Stimulated activated naive CD4-positive, alpha-beta T cell (primary cell): ENCODE measurements at places on chromosomes 2 and 18.

GRCh38 chr2:146438246-146438645 lies 1406.6 kb upstream of the ACVR2A start:
- no peak for DNase-seq

GRCh38 chr18:76259096-76259495 lies 235.9 kb downstream of the ZNF516 start:
- no peak for DNase-seq

GRCh38 chr18:47184419-47185050 lies 8.4 kb upstream of the IER3IP1 start:
- peak; percentile 5 for DNase-seq

GRCh38 chr2:40554665-40555294 lies 102.9 kb upstream of the SLC8A1 start:
- DNase-seq, result no peak

DNA sequence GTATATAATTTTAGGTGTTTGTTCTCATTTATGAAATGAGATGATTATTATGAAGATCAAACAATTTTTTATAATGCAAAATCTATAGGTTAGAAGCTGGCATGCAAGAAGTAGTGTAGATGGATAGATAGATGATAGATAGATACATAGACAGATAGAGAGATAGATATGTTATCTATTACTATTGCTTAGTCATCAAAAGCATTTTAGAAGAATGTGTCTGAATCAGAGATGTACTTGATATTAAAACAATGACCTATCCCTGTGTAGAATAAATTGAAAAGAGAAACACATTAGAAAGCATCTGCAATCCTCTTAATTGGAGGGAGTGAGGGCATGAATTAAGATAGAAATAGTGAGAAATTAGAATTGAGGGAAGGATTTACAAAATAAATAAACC lies 436.2 kb upstream of the NXPH2 start:
- DNase-seq, result no peak

DNA sequence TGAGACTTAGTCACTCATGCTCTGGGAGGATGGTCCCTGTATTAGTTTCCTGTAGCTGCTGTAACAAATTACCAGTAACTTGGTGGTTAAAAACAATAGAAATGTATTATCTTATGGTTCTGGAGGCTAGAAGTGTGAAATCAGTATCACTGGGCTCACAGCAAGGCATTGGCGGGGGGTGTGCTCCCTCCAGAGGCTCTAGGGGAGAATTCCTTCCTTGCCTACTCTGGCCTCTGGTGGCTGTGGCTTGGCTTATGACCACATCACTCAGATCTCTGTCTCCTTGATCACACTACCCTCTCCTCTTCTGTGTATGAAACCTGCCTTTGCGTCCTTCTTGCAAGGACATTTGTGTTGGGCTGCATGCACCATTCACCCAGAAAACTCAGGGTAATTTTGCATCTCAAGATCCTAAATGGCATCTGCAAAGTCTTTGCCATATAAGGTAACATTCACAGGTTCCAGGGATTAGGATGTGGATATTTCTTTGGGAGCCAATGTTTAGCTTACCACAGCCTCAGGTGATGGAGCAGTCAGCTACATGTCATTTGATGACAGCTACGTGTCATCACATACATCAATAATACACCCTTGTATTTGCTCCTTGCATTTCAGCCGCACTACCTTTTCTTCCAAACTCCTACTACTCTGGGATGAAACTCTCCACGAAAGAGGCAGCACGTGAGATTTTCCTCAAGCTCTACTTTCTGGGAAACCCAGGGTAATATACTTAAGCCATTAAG lies 49.6 kb upstream of the POU3F3 start:
- DNase-seq, result no peak

GRCh38 chr2:53701221-53701620 lies 66.4 kb upstream of the CHAC2 start:
- no peak for DNase-seq

GRCh38 chr2:131127076-131127475 lies 21.9 kb downstream of the PLEKHB2 start:
- DNase-seq, result no peak

DNA sequence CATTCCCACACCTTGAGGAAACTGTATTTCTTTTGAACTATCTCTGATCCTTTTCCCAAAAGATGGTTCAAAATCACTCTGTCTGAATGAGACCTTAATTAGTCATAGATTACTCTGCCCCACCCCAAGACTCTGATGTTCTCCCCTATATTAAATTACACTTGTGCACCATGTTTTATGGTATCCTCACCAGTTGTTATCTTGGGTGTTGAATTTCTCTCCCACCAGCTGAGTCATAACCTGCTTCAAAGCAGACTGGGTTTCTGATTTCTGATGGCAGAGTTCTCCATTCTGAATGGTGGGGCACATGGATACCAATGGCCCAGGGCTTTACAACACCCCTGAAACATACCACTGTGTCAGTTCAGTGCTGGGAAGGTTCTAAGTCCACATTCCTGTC lies 15.0 kb downstream of the CDH20 start:
- no peak for DNase-seq

DNA sequence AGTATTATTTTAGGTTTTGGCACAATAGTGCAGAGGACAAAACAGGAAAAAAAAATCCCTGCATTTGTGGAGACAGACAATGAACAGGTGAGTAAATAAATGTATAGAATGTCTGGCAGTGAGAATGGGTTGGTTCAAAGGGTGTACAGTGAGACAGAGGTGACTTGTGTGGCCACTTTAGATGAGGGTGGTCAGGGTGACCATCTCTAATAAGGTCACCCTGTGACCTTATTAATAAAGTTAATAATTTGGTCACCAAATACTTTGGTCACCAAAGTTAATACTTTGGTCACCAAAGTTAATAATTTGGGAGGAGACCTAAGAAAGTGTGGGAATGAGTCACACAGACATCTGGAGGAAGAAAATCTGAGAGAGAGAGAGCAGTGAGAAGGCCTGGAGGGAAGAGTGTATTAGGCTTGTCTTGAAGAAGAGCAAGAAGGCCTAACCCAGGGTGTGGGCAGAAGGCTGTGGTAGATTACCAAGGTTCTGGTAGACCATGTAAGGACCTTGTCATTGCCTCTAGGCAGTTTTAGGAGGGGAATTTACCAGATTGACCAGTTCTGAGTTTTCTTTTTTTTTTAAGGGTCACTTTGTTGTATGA lies 1368.4 kb upstream of the CELF4 start:
- DNase-seq, result no peak

- no peak for DNase-seq
Observed at GRCh38 chr2:207635468-207636200, 10.4 kb upstream of the METTL21A start.

DNA sequence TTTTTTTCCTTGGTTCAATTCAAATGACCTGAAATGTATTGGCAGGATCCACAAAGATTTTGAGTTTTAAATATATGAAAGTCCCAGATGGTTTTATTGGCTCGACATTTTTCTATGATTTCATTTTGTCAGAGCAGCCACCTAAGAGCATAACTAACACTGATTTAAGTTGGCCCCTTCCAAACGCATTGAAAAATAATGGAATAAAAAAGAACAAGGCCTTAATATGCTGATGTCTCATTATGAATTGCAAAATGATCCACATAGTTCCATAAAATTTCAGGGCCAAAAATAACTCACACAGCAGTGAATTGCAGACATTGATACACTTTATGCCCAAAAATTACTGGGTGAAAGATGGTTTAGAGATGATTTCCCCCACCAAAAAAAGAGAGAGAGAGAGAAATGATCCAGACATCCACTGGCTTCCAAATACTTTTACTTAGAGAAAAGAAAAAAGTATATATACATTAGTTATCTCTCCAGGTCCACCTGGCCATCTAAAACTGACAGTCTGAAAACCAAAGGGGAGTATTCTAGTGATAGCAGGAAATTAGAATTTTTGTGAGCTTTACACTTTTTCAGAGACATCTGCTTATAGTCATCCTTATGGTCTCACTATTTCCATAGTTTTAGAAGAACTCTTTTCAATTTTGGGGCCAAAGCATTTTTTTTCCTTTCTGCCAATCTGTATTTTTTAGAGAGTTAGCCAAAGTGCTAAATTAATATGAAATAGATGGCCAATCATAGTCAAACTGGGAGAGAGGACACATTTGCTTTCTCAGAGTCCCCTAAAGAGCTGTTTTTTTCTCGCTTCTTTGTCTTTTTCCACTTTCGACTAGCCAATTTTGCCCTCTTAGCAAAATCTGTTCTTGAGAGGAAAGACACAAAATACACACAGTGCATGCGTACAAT lies 213.5 kb upstream of the RND3 start:
- DNase-seq, result no peak

- DNase-seq, result no peak
Observed at GRCh38 chr2:166375736-166376487, at the start of gene SCN9A. TSS of gene SCN9A (minus strand) at chr2:166375944. CDS start at chr2:166311756, 64,188 bp downstream.

DNA sequence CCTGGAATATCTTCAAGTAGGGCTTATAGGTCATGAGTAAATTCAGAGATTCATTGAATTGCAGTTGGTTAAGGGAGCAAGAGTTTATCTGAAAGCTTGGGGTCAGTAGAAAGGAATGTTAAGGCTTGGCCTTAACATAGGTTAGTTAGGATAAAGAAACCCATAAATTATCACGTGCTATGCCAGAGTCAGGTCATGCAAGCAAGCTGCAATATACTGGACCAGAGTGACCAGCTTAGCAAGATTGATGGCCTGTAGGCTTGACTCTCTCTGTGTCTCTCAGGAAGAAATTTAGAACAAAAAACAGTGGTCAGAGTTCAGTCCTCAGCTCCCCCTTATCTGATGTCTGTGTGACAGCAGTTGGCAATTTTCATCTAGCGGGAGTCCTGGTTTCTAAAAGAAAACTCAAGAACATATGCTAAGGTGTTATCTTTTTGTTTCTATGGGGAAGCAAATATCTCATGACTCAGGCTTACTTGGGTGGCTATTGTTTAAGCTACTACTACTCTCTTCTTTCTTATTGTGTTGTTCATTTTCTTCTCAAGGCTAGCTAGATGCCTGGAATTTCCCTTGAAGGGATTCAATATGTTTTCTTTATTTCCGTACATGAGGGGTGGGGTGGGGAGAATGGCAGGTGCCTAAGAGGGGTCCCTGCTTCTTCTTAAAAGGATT lies 28.7 kb upstream of the MARCO start:
- no peak for DNase-seq

DNA sequence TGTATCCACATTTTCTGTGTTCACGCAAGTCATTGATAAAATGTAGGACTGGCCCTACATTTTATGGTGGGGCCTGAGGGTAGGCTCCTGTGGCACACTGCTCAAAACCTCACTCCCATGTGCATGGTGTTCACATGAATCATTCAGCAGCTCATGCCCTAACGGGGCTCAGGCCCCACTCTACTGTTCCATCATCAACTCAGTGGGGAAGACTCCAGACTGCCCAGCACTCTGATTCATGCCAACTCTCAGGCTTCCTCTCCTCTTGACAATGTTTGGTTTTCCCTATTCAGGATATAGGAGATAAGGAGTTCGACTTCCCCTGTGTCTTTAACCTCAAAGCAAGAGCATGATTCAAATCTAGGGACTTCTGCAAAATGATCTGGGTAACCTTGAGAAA lies 92.0 kb upstream of the BOD1L2 start:
- no peak for DNase-seq

DNA sequence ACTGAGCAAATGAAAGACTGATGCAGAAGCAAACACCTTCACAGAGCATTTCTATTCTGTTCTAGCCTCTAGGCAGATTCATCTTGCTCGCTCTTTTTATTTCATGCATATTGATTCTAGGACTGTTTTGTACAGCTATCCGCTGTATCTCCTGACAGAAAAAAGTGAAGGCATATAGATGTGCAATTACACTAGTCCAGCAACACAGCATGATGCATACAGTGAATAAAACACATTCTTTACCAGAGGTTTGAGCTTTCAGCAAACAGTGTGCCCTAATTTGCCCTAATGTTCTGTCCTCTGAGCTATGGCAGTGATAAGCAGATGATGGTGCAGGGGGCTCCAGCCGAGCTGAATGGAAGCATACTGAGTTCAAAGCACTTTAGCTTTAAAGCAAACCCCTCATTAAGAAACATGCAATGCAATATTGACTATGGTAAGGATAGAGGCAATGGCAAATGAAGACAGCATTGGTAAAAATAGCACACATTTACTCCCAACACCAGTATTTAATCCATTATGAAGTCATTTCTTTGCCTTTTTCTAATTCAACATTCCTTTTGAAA lies 141.2 kb upstream of the RGPD4 start:
- DNase-seq, result no peak

GRCh38 chr2:227325839-227326195 lies 766 bp downstream of the MFF start:
- DNase-seq, result no peak

- DNase-seq, result no peak
Observed at GRCh38 chr18:13431886-13432285, 213.3 kb downstream of the LDLRAD4 start.

- DNase-seq, result no peak
Observed at GRCh38 chr2:55502590-55503141, 16.9 kb upstream of the CFAP36 start.

DNA sequence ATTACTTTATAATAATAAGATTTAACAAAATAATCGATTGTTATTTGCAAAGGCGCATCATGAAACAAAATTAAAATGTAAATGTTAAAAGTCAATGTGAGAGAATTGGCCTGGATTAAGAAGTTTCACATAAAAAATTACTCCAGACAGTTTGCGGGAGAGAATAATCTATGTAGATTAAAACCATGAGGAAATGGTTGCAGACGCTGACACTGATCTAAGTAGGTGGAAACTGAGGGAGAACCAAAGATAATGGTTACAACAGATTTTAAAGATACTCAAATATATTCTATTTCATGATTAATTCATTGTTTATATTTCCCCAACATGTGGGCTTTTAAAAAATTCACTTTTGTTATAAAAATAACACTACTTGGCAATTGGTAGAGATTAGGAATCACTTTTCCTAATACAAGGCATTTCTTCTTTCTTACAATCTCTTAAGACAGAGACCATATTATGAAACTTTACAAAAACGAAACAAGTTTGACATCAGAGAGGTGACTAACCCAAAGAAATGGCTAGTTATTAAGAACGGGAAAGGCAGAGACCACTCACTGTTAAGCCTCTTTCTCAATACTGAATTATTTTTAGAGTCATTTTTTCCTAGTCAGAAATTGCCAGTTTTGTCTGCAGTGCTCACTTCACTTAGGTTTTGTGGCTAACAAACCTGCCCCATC lies 1.6 kb downstream of the KANSL1L start:
- no peak for DNase-seq

GRCh38 chr2:10241641-10242430 lies 60.9 kb upstream of the HPCAL1 start:
- DNase-seq, result no peak

- DNase-seq, result no peak
Observed at GRCh38 chr2:40037303-40037702, 258.2 kb upstream of the THUMPD2 start.

- DNase-seq, result no peak
Observed at GRCh38 chr2:133378928-133379549, 189.2 kb downstream of the NCKAP5 start.

DNA sequence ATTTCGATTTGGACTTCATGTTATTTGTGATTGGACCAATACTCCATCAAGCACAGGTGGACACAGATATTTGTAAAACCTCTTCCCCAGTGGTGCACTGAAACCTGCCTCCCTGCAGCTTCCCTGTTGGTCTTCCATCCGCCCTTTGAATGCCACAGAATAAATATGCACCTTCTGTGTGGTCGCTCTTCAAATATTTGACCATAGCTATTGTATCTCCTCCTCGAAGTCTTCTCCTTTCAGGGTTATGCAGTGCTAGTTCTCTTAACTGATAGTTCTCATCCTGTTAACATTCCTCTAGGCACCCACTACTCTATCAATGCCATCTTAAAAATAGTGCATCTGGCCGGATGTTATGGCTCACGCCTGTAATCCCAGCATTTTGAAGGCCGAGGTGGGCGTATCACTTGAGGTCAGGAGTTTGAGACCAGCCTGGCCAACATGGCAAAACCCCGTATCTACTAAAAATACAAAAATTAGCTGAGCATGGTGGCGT lies 12.5 kb downstream of the SPATS2L start:
- no peak for DNase-seq
